ENCODE measurements at places on chromosomes 16 and 17. TPM values are rescaled to one million over a fixed set of nuclear protein-coding genes. Genes with fewer than 3 reads are reported as not detected.

DNA sequence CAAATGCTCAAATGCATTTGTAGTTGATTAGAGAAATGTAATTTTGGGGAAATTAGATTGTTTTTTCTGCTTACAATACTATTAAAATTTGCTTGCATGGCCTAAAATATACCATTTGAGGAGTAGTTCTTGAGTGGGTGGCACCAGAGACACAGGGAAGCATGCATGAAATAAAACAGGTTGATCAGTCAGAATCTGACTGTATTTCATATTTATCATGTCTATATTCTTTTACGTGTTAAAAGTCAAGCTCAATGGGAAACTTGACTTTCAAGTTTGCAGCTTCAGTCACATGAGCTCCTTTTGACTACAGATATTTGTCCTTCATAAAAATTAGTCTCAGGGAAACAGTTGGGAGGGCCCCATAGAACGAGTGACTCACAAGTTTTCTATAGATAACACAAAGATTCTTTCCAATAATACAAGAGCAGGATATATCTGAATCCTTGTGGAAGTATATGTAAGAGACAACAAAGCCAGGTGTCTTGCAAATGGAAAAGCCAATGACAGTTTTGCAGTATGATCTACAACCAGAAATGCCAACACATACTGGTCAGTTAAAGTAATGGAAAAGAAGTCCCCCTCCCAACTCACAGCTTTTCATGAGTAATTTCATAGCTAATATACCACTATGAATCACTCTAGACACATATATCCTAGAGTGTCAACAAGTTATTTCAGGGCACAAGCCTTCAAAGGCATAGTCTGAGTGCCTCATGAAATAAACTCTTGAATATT is 42.2 kb upstream of the CORO6 start:
- H3K4me3 ChIP-seq = no peak overlapping the region
- peaks cover 5% of the 10 kb centered on the region for H3K36me3 ChIP-seq
- H3K4me1 ChIP-seq = peaks cover 2% of the 10 kb centered on the region
- no peaks in the 10 kb centered on the region for H3K27me3 ChIP-seq
- DNase-seq = no peak

GRCh38 chr16:12245088-12245920 is 268.8 kb downstream of the SNX29 start:
- H3K4me1 ChIP-seq = no peaks in the 10 kb centered on the region
- H3K4me3 ChIP-seq = no peak overlapping the region
- no peaks in the 10 kb centered on the region for H3K27me3 ChIP-seq

GRCh38 chr17:42287305-42287976 is 857 bp upstream of the STAT5A start:
- H3K4me3 ChIP-seq = peak overlapping the region; percentile 51
- peaks cover 3% of the 10 kb centered on the region for H3K36me3 ChIP-seq
- H3K27me3 ChIP-seq = no peaks in the 10 kb centered on the region
- H3K4me1 ChIP-seq = peaks cover 20% of the 10 kb centered on the region
- peak; percentile 26 for DNase-seq

GRCh38 chr17:47857551-47858455 is 6.8 kb upstream of the SP6 start:
- H3K27ac ChIP-seq = no peak overlapping the region
- H3K4me3 ChIP-seq = no peak overlapping the region
- H3K36me3 ChIP-seq = no peaks in the 10 kb centered on the region
- no peak for DNase-seq

DNA sequence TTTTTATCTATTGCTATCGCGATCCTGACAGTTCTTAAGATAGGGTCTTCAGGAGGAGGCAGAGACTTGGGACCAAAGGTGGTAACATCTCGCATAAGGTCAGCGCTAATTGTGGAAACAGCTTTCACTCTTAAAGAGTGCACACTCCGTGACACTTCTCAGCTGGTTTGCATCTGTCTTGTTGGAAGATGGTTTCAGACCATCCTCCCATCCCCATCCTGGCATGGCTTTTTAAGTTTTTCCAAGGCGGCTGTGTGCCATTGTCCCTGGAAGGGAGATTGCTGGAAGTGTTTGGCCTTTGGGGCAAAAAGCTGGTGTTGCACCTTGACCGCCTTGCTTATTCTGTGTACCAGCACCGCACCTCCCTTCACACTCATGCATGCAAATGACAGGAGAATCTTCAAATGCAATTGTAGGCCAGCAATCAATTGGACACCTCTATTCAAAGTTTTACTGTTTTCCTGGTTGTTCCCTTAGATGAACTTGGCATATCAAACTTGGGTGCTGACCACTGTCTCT is 1.5 kb downstream of the SOCS7 start:
- peaks cover 39% of the 10 kb centered on the region for H3K4me1 ChIP-seq
- H3K4me3 ChIP-seq = peak overlapping the region; percentile 78
- DNase-seq = no peak
- H3K36me3 ChIP-seq = no peaks in the 10 kb centered on the region
- no peak overlapping the region for H3K27ac ChIP-seq

The RPRML gene
- total RNA-seq = 0.37 TPM

The WSB1 gene
- 318 TPM for total RNA-seq

The ASGR1 gene
- total RNA-seq = 7.0 TPM

The RDM1 gene
- total RNA-seq = not detected
